Hypothalamus (tissue), 51 donors: ENCODE measurements at places on chromosomes 11 and 22.

DNA sequence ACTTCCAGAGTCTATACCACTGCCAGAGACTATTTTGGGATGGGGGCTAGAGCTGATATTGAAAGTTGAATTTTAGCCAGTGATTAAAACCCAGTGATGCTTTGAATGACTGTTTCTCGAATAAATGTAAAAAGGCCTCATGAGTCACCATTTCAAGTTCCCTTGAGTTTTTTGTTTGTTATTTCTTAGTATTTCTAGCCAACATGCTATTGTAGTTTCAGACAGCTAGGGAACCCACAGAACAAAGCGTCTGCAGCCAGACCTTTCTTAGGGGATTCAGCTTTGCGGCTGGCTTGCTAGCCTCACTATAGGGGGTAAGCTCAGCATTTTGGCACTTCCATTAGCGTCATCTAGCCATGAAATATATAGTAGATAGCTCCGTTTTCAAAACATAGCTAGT lies 66.5 kb downstream of the DBX1 start:
- no peak for DNase-seq

- no peak for DNase-seq
Observed at GRCh38 chr11:61627850-61628661, 47.2 kb upstream of the SYT7 start.

GRCh38 chr11:110467556-110467955 lies 37.8 kb downstream of the FDX1 start:
- DNase-seq, result no peak

DNA sequence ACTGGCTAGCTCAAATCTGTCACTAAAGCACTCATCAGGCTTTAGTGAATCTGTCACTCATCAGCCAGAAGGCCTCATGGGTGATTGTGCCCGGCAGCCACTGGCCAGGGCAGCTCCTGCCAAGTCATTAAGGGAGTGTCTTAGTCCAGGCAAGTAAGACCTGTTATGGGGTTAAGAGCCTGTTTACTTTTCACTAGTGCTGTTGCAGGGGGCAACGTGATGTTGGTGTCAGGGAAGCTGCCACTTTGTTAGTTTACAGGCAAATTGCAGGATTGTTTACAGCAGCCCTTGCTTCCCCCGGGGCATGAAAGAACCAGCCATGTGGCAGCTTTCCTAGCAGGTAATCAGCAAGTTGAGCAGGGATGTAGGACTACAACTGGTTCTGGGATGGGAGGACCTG lies 155.6 kb upstream of the NCAM1 start:
- no peak for DNase-seq

DNA sequence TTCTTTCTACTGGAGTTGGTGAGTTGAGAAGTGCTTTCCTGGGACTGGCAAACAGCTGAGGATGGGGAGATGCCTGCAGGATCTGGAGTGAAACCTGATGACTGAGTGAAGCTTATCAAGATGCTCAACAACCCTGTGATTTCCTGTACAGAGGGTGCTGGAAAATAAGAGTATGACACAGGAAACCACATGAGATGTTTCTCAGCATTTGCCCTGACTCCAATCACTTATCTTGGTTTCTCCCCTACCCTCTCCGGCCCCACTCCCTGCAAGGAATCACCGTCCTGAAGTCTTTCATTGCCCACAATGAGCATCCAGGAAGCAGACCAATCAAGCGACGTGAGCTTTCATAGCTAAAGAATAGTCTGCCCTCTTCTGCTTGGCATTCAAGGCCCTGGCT lies at the start of gene MRGPRX2:
MRGPRX2 (minus strand) TSS at position 89 of the 400 bp plus-strand sequence. CDS start 4,315 bp downstream, outside the sequence.
- DNase-seq, result no peak

DNA sequence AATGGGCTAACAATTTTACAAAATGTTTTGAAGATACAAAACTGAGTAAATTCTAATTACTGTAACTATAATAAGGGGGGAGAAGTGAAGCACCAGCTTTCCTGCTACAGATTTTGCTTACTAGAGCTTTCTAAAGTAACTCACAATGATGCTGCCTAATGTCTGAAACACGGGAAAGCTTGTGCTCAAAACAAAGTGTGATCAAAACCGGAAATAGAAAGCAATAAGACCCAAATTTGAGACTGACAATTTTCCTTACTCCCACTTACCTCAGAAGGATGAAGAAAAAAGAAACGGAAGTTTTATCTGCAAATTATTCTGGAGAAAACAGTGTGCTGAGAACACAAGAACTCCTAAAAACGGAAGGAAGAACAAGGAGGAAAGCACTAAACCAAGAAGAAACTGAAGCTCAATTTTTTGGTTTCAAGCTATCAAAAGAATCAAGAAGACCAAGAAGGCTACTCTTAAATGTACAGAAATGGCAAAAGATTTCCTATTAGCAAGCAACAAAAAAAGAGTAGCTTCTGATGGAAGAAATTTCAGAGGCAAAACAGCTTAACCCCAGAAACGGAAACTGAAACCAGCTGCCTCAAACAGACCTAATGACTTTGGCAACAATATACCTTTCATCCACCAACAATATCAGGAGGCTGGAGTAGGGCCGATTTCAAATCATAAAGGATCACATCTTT lies 33.4 kb downstream of the AMBRA1 start:
- no peak for DNase-seq

- DNase-seq, result no peak
Observed at GRCh38 chr22:45877651-45878050, 99.3 kb downstream of the WNT7B start.

- no peak for DNase-seq
Observed at GRCh38 chr11:85310479-85310878, 316.7 kb downstream of the DLG2 start.

DNA sequence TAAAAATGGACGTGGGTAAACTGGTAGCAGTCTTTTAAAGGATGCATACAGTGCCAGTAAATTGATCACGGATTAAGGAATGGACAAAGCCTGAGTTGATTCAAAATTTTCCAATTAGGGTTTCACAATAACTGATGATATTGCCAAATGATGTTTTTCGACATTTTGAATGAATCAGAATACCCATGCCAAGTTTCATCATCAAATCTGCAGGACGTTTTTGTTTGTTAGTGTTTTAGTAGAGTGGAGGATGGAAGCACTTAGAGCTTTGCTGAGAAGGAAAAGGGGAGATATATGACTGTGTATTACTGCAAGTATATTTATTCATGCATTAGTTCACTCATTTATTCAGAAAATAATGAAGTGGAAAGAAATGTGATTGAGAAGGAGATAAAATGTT lies 78.3 kb downstream of the SLC17A6 start:
- no peak for DNase-seq

DNA sequence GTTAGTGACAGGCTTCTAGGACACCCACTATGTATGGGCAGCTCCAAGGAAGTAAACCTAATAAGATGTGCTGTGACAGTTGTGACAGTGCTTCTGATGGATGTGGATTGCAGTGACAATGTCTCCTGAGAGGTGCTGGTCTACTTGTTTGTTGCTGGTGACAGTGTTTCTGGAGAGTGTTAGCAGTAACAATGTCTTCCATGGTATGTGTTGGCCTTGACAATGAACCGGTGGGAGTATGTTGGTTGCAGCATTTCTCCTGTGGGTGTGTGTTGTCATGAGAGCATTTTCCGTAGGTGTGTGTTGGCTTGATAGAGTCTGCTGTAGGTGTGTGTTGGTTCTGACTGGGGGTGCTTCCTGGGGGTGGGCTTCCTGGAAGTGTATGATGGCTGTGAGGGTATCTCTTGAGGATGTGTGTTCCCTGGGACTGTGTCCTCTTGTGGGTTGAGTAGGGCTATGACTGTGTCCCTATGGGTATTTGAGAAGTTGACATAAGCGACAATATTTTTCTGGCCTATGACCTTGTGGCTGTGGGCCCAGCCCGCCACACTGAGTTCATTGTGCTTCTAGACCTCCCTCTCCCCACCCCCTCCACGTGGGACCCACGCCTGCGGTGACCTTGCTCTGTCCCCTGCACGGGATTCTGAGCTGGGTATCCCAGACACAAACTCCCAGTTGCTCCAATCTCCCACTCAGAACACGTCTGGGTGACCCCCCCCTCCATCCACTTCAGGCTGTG lies 1.2 kb downstream of the DCHS1 start:
- DNase-seq, result peak; percentile 72

DNA sequence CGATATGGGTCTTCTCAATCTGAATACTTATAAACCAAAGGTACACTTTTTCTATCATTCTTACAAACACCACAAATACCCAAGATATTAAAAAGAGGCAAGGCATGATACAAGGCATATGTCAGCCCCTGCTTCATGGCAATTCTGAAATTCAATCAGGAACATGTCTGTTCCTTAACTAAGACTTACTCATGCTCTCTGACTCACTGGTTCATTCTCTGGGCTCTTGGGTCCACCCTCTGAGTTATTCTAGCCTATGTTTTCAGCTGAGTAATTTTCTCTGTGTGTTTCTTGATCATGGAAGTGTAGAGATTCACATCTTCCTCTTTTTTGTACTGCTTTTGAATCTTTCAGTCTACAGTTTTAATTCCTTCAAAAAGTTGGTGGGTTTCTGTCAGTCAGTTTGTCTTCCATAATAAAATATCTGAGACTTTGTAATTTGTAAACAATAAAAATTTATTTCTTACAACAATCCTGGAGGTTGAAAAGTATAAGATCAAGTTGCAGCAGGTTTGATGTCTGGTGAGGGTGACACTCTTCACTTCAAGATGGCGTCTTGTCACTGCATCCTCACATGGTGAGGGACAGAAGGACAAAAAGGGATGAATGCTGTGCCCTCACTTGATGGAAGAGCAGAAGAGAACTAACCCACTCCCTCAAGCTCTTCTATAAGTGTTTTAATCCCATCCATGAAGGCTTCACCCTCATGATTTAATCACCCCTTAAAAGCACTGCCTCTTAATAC lies 211.7 kb downstream of the FAM76B start:
- DNase-seq, result no peak

- DNase-seq, result no peak
Observed at GRCh38 chr11:10701982-10702381, 8.4 kb upstream of the IRAG1 start.
